Fibroblast of gingiva (primary cell): ENCODE measurements at places on chromosomes 5 and 9.
A peak's percentile ranks its signal among the peaks of the same experiment; 100 is the strongest.

DNA sequence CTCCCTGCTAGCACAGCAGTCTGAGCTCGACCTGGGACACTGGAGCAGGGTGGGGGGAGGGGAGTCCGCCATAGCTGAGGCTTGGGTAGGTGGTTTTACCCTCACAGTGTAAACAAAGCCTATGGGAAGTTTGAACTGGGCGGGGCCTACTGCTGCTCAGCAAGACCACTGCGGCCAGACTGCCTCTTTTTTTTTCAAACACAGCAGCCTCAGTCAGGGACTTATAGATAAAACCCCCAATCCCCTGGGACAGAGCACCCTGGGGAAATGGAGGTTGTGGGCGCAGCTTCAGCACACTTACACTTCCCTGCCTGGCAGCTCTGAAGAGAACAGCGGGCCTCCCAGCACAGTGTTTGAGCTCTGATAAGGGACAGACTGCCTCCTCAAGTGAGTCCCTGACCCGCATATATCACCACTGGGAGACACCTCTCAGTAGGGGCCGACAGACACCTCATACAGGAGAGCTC is 151.1 kb upstream of the APC start:
- no peak for DNase-seq

GRCh38 chr5:62603934-62604333 is 25.3 kb downstream of the LRRC70 start:
- no peak for DNase-seq

- DNase-seq: peak; percentile 50
Observed at GRCh38 chr5:128422612-128423011, 115.4 kb downstream of the FBN2 start.

- DNase-seq: no peak
Observed at GRCh38 chr5:77031891-77032290, 1.7 kb downstream of the AGGF1 start.

- no peak for DNase-seq
Observed at GRCh38 chr5:80756292-80756691, 101.5 kb upstream of the DHFR start.

- no peak for DNase-seq
Observed at GRCh38 chr9:10228082-10228481, 384.7 kb downstream of the PTPRD start.

GRCh38 chr5:113846941-113847340 is 333.4 kb downstream of the YTHDC2 start:
- no peak for DNase-seq

GRCh38 chr9:136232969-136233368 is 12.6 kb downstream of the QSOX2 start:
- no peak for DNase-seq

GRCh38 chr5:139295346-139296057 is 2.0 kb downstream of the MATR3 start:
- no peak for DNase-seq

GRCh38 chr5:106418196-106418595 is 1252.5 kb downstream of the EFNA5 start:
- no peak for DNase-seq

GRCh38 chr5:159441441-159441840 is 111.2 kb upstream of the IL12B start:
- no peak for DNase-seq

GRCh38 chr5:149674686-149675085 is 55.4 kb upstream of the PPARGC1B start:
- DNase-seq: no peak

- DNase-seq: no peak
Observed at GRCh38 chr5:133565993-133566392, 46.3 kb downstream of the FSTL4 start.
